ENCODE measurements at places on chromosomes 3 and 15.

DNA sequence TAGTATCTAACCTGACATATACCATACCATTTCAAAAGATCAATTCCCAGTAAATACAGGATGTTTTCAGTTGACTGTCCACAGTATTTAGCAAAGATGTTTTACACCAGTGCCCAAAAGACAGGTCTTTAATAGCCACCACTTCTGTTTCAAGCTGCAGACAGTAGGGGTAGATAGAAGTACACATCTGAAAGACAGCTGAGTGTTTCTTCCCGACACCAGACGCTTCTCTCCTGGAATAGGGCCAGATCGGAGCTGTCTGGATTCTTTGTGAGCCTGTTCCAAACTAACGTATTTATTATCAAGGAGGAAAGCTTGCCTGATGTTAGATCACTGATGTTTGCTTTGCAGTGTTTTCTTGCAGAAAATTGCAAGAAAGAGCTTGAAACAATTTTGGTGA is 136.1 kb upstream of the RBMS3 start:
- no peak for DNase-seq

DNA sequence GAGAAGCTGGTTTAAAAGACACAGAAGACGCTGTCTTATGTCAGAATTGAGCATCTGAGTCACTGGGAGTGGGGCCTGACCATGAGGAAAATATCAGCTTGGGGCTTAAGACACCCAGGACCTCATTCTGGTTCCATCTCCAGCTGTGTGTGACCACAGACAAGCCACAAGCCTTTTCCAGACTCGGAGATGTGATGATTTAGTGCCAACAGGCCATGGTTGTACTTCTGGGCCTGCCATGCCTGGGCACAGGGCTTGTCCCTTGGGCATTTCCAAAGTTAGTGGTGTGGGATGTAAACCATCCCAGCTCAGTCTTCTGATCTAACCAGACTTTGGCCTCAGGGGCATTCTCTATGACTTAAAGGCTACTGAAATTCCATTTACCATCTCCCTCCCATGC is 269.8 kb downstream of the RYR3 start:
- DNase-seq = no peak

DNA sequence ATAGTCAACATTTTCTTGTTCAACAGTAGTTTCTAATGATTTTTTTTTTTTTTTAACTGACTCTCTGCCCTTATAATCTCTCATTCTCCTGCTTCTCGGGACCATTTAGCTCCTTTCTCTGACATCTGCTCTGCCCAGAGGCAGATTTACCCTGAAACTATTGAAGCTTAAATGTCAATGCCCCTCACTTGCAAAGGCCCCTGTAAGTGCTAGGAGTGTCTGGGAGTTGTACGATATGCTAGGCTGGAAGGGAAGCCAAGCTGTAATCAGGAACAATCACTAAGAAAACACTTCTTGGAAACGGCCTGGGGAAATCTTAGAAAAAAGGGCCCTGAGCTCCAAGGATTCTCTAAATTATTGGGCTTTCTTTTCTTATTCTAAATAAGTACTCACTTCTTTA is 5.8 kb upstream of the PLOD2 start:
- no peak for DNase-seq

DNA sequence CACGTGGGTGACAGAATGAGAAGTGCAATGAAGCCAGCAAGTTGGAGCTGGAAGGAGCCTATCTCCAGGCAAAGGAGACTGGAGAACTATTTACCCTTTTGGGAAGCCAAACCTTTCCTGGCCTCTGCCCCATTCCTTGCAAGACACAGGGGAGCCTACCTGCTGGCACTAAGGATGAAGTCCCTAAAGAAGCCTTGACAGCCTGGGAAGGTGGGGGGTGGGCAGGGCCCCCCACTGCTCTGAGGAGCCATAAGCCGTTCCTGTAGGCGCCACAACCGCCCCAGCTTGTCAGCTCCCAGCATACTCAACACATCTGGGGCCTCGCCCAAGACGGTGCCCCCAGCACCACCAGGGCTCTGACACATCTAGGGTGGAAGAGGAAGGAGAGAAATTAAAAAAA is 5.5 kb downstream of the CDAN1 start:
- no peak for DNase-seq

GRCh38 chr15:67074886-67075229 is 9.5 kb downstream of the SMAD3 start:
- no peak for DNase-seq

GRCh38 chr3:37970802-37971201 is 19.8 kb upstream of the VILL start:
- DNase-seq = no peak

DNA sequence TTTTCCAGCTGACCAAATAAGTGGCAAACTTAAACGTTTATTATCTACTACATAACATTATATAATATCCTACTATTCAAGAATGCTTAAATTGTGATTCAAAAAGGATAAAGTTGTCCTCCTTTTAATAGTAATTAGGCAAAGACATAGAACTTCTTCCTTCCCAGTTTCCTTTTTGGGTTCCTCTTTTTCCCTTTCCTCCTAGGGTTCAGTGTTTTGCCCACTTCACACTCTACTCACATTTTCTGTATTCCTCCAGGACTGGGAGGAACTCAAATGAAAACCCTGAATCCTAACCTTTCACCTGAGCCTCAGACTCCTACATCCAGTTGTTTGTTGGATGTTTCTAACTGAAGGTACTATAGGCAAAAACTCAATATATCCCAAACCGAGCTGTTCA is 132.5 kb downstream of the PEAK1 start:
- DNase-seq = no peak

GRCh38 chr3:11140713-11141104 is 13.6 kb upstream of the HRH1 start:
- DNase-seq = no peak

DNA sequence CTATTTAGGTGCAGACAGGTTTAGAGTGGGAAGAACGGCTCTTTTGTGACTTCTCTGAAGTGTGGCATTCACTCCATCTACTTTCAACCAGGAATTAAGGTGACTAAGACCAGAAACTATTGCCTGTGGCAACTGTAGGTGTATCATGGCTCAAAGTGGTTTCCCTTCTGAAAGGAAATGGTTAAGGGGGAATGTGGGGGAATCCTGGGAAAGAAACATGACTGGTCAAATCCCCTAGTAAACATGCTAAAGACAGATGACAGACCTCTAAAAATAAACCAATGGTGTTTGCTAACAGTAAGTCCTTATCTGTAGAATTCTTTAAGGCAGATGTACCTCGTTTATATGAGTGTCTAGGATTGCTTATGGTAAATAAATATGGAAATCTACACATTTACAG is 56.9 kb downstream of the MEGF11 start:
- no peak for DNase-seq

DNA sequence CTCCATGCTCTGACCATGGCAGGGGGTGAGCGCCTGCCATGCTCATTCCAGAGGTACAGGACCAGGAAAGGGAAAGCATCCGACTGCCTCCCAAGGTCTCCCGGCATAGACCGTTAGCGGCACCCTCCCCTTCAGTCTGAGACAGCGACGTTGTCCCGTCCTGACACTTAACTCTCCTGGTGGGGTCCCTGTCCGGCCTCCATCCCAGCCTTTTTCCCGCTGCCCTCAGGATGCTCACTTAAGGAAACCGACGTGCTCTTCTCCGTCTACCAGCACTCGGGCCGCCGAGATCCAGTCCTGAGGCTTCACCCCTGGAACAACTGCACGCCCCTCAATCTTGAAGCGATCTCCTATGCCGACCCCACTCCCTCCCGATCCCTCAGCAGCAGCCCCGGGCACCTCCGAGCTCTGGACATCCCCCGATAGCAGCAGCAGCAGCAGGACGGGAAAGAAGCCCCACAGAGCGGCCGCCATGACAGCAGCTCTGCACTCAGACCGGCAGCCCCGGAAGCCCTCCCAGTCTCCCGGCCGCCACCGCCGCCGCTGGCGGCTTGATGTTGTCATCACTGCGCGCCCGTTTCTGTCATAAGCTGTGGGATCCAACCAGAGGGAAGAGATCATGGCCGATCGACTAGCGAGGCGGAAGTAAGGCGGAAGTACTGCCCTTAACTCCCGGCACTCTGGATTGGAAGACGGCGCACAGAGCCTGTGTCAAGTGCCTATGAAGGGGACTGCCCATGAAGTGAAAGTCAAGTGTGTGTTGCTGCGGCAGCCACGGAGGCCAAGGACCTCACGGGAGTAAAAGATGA is at the start of the genes EMC7 and PGBD4:
Gene EMC7 (minus strand): TSS at position 497 of the 809 bp plus-strand sequence. CDS start 23 bp downstream, at position 474.
Gene PGBD4 (plus strand): TSS at position 718 of the 809 bp plus-strand sequence. CDS start 449 bp downstream, outside the sequence.
- peak; percentile 99 for DNase-seq

GRCh38 chr15:71880276-71880675 is 69.9 kb downstream of the NR2E3 start:
- DNase-seq = no peak

DNA sequence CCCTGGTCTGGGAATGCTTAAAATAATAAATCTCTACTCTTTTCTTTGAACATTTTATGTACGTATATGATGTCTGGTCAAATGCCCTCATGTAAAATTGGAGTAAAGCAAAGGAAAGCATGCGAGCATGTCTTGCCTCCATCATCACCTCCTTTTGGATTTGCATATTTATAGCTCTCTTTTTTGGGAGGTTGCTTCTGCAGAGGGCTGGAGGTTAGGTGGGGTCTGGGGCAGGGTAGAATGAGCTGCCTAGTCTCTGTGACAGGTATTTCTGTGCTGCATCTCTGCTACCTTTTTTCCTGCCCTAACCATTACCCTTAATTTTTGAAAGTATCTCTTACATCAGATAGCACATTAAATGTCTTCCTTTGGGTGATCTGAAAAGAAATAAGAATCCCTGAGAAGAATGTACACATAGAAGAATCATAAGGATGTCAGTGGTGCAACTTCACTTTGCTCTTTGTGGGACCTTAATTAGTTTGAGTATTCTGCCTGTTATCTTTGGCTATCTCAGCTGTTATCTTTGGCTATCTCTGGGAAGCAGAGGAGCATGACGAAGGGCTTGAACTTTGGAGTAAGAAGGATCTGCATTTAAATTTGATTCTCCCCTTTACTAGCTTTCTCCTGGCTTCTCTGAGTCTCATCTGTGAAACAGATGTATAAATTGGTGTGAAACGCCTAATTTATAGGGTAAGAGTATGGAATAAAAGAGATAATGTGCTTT is 40.2 kb downstream of the PPM1L start:
- DNase-seq = no peak

DNA sequence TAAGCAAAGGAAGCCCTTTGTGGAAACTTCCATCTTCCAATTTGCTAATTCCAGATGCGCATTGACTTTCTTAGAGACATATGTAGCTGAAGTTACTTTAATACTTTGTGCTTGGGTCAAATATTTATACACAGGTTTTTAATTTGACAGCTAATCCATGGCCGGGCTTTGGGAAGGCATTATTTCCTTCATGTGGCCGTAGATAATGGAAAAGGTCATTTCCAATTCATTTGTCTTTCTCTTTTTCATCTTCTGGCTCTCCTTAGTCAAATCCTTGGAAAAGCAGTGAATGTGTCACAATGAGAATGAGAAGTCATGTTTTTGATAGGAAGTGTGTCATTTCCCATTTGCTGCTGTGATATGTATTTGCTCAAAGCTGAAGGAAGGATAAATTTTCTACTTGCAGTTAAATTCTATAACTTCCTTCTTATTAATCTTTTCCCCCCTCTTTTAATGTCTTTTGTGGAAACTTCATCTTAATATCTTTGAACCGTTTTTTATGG is 323.3 kb downstream of the CLSTN2 start:
- no peak for DNase-seq

GRCh38 chr3:52286777-52287110 is 884 bp upstream of the GLYCTK start:
- DNase-seq = no peak

DNA sequence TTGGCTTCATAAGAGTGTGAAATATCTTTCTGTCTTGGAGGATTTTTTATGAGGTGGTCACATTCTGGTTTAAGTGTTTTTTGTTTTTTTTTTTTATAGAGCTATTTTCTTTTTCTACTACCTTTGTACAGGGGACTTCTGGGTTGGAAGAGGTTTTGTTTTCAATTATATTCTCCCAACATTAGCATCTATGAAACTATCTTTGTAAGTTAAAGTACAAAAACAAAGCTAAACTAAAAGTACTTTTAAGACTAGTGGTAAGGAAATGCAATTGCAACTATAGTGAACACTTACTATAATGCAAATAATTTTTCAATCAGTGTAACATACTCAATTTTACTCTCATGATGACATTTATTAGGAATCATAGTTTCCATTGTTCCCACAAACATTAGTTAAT is 688.2 kb downstream of the SI start:
- no peak for DNase-seq

GRCh38 chr15:65952391-65953053 is 83.2 kb downstream of the RAB11A start:
- DNase-seq = no peak

DNA sequence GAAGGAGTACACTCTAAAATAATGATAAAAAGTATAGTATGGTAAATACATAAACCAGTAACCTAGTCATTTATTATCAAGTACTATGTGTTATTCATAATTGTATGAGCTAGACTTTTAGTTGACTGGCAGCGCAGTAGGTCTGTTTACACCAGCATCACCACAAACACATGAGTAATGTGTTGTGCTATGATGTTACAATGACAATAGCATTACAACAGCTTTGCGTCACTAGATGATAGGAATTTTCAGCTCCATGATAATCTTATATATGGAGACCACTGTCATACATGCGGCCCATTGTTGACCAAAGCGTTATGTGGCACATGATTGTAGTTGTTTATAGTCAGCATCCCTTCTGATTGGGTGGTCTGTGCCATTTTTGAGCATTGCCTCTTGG is 138.9 kb upstream of the UBE2E1 start:
- no peak for DNase-seq
